NCI-H1417 (cell line): ENCODE measurements at places on chromosomes 6 and 20.

DNA sequence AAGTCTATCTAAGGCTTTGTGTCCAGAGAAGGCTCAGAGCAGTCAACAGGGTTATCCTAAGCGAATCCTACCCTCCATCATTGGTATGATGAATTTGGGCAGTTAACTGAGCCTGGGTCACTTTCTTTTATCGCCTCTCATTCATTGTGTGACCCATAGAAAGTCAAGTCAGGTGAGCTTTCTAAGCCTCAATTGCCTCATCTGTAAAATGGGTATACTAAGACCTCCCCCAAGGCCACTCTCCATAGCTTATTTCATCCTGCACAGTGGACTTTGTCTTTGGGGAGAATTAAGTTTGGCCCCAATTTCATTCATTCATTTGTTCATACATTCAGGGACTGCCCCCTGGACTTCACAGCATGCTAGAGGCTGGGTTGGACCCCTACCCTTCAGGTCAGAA lies 110.5 kb downstream of the DHX35 start:
- no peak for DNase-seq

GRCh38 chr6:63121166-63121565 lies 90.1 kb upstream of the FKBP1C start:
- no peak for DNase-seq

DNA sequence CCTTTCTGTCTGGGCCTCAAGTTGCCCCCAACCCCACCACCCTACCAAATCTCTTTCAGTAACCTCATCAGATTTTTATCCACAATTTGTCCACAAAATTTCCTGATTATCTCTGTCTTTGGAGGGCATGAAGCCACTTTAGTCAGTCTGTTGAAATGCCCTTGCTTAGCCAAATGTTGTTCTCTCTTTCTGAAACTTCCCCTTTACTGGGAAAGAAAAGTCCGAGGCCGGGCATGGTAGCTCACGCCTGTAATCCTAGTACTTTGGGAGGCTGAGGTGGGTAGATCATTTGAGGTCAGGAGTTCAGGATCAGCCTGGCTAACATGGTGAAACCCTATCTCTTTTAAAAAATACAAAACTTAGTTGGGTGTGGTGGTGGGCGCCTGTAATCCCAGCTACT lies 33.8 kb downstream of the TOMM6 start:
- DNase-seq, result no peak

DNA sequence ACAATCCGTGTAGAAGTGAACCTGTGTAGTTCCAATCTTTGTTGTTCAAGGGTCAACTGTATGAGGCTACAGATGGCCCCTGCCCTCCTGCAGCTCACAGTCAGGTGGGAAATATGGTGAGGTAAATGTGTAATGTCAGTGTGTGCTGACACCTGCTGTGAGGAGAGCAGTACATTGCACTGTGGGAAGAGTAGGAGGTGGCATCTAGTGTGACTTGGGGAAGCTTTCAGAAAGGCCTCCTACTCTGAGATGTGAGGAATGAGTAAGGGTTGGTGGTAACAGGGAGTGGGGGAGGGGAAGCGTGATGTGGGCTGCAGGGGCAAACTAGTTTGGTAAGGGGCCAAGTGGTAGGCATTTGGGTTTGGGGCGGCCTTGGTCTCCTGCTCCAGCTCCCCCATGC lies 188.8 kb downstream of the FARS2 start:
- DNase-seq, result no peak

DNA sequence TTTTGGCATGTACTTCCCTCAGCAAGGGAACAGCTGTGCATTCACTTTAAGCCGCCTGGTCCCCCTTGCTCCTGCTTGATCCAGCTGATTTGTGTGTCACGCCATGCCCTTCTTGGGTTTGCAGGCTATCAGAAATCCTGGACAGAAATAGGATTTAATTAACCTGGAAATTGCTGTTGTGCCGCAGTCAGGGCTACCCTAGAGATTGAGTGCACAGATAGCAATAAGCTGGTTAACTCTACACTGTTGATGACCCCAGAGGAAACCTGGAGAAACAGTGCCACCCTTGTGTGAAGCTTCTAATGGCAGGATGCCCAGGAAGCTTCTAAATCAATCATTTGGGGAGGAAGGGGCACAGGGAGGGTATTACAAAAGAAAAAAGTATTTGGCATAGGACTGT lies 199.0 kb downstream of the JARID2 start:
- peak; percentile 69 for DNase-seq

GRCh38 chr6:44333942-44334341 lies 8.5 kb upstream of the SPATS1 start:
- no peak for DNase-seq

DNA sequence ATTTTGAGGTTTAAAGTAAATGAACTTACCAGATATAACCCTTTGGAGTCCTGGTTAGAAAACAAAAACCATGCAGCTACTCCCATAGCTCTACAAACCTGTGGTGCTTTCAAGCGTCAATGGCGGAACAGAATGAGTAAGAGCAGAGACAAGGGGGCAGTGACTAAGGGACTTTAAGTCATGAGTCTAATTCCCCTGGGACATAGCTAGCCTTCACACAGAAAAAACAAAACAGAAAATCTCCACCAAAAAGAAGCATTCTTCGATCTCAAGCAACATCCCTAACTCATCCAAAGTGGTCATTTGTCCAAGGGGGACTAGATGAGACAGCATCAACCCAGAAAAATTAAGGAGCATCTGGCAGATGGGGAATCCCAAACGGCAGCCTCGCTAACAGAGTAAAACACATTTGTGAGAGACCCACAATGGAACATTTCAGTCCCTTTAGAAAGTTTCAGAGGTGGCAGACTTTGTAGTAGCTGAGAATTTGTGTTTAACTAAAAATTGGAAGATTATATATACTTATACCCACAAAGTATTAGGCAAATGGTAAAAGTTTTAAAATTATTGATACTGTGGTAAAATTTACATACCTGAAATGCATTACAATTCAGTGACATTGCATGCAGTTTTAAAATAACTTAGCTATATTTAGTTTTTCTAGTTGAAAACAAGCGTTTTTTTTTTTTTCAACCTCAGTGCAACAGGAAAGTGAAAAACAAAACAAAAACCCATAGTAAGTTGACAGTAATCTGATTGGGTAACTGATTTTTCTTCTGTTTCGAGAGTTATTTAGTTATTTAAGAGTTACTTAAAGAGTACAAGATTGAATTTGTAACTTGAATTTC lies 67.5 kb downstream of the KCNQ5 start:
- no peak for DNase-seq

DNA sequence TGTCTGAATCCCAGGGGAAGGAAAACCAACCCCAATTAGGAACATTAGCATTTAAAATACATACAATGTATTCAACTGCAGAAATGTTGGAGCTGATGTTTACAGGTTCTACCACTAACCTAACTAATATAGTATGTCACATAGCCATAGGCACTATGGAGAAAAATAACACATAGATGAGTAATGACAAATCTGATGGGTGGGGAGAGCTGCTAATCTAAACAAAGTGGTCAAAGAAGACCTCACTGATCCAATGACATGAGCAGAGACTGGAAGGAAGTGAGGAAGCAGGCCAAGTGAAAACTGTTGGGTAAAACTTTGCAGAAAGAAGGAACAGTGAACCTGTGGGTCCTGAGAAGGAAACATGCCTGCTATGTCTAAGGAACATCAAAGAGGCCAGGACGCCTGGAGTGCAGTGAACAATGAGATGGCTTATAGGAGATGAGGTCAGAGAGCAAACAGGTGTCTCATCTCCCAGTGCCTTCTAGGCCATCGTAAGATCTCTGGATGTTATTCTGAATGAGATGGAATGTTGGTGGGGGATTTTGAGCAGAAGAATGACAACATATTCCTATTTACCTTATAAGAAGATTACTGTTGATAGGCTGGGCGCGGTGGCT lies 135.7 kb downstream of the ALDH8A1 start:
- no peak for DNase-seq

GRCh38 chr20:51624157-51624731 lies 81.7 kb upstream of the NFATC2 start:
- DNase-seq, result peak; percentile 33

GRCh38 chr20:64219202-64219601 lies 36.3 kb upstream of the PCMTD2 start:
- no peak for DNase-seq

DNA sequence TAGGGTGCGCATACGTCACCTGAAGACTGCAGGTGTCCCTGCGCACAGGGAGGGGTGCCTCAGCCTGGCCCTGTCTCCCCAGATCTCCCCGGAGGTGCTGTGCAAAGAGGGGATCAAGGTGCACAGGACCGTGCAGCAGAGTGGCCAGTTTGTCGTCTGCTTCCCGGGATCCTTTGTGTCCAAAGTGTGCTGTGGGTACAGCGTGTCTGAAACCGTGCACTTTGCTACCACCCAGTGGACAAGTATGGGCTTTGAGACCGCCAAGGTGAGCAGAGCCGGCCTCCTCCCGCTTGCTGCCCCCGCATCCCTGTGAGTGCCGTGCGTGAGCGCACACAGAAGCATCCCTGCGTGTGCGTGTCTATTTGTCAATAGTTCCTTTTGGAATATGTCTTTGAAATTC lies 150.7 kb downstream of the DTNBP1 start:
- no peak for DNase-seq
